CD4-positive, CD25-positive, alpha-beta regulatory T cell (primary cell): ENCODE measurements at places on chromosomes 16 and 17.

DNA sequence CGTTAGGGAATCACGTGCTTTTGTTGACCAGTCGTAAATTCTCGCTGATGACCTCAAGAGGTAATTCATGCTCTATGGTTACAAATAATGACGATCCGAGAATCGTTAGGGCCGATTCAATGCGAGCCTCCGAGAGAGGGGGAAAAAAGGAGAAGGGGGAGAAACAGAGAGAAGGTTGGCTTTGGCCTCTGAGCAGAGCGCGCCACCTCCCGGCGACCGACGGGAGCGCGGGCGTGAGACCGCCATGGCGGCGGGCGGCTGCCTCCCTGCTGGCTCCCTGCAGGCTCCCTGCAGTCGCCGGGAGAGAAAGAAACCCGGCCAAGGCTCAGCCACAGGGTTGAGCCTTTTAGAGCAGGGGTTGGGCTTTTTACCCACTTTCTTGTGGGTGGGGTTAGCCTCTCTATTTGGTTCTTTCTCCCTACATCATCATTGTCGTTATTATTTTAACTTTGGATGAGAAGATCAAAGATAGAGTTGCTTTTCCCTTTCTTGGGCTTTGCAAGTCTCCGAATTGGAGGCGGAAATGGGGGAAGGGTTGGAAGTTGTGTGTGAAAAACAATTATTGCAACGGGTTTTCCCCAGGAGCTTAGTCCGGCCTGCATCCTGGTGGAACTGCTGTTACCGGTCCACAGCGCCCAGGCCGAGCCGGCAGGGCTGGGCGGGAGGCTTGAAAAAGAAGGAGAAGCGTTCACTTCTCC lies 410 bp upstream of the HOXB5 start:
- DNase-seq: peak; percentile 77

DNA sequence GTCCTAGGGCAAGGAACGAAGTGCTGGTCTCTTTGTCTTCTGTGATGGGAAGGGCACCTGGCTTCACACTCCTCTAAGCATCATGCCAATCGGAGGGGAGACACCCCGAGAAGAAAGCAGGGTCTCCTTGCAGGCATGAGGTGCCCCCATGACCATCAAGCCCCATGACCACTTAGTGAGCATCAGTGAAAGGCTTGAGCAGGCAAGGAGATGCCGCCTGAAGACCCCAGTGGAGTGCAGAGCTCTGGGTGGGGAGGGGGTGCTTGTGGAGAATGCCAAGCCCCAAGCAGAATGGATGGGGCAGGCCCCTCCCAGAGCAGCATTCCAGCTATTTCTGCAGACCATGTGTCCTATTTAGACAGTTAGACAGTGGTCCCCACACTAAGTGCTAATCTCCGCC lies 232.7 kb upstream of the TNRC6C start:
- DNase-seq: no peak

DNA sequence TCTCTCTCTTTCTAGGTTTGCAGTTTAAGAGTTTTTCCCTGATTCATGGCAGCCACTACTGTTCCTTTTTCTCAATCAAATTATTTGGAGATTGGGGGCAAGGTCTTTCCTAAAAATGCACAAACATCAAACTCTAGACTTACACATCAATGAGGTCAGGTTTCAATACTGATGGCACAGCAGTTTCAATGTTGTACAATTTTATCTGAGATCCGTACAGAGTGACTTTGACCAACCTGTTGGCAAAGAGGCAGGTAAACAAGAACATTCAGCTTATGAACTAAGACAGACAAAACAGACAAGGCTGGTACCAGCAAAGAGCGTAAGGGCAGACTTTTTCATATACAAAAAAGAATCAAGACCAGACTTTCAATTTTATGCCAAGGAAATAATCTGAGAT lies 58.0 kb upstream of the GSG1L start:
- no peak for DNase-seq

- no peak for DNase-seq
Observed at GRCh38 chr17:49067163-49067562, 65.4 kb upstream of the B4GALNT2 start.

DNA sequence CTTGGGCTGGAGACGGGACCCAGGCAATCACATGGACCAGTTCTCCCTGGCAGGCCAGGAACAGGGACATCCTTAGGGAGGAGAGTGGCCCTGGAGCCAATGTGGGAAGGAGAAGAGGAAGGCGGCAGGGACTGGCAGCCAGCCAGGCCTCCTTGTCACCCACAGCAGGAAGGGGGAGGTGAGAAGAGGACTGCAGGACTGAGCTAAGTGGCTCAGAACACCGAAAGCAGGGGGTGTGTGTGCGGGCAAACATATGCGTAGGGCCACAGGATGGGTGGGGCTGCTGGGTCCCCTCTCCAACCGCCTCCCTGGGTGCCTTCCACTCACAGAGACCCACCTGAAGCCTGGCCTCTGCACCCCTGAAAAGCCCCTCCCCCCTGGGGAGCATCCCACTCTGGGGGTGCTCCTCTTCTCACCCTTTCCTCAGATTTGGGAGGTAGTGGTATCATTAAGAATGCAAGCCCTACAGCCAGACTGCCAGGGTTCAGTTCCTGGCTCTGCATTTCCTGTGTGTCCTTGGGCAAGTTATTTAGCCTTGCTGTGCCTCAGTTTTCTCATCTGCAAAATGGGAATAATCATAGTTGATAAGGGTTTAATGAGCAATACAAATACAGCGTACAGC lies 8.1 kb downstream of the PNMT start:
- peak; percentile 89 for DNase-seq

DNA sequence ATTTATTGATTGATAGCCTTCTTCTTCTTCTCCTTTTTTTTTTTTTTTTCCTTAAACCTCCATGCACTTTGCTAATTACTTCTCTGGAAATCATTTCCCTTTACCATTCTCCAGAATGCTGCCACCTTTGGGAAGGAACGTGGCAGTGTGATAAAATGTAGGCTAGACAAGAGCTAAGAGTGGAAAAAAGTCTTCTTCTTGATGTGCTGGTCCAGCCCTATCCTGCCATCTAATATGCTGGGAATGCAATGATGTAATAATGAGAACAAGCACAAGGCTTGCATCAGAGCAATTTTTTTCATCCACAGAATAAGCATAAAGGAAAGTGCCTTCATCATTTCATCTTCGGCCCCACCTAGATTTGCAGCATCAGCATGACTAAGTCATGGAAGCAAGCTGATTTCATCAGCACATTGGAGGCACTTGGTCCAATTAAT lies 128.7 kb upstream of the ZFHX3 start:
- DNase-seq: no peak

- DNase-seq: no peak
Observed at GRCh38 chr17:58051468-58051867, 31.8 kb upstream of the DYNLL2 start.

- DNase-seq: peak; percentile 32
Observed at GRCh38 chr16:88697831-88698615, 8.2 kb downstream of the RNF166 start.

DNA sequence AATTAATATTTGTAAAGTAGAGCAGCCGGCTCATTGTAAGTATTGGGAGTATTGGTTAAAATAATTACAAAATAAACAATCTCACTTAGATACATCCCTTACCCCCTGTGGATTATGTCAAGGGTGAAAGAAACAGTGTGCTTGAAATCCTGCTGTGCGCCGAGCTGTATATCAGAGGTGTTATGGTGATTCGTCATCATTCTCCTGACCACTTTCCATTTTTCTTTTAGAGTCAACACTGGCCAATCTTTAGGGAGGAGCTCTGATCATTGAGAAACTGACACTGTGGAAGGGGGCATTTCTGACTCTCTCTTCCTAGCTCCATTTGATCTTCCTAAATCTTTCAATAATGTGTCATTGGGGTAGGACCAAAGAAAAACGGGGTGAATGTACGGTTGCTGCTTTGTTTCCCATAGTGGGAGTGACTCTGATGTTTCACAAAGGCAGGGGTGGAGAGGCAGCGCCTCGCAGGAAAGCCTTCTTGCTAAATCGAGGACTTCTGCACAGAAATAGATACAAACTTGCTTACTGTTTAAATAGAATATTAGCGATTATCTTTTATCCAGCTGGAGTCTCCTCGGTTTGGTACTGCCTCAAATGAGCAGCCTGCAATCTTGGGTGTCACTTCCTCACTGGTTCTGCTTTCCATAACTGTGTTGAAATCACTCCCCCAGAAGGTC lies 123.4 kb downstream of the PRKCB start:
- DNase-seq: peak; percentile 34

DNA sequence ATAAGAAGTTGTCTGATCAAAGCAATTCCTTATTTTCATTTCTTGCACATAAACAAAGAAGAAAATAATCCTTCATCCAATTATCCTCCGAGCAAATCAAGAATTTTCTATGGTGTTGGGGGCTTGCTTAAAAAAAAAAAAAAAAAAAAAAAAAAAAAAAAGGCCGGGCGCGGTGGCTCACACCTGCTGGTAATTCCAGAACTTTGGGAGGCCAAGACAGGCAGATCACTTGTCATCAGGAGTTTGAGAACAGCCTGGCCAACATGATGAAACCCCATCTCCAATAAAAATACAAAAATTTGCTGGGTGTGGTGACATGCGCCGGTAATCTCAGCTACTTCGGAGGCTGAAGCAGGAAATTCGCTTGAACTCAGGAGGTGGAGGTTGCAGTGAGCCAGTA lies 19.3 kb downstream of the CNP start:
- no peak for DNase-seq

DNA sequence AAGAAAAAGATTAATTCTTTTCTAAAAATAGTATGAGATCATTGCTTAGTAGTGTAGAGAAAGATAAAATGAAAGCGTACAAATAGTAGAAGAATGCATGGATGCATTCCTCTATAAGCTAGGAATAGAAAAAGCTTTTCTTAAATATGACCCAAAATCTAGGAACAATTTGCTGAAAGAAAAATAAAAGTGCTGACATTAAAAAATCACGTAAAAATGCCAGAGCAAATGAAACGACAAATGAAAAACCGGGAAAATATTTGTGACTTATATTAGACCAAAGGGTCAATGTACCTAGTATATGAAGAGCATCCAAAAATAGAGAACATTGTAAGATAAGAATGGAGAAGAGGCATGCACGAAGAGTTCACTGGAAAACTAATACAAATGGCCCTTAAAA lies 149.5 kb upstream of the MON1B start:
- no peak for DNase-seq

GRCh38 chr17:48445248-48445620 lies 15.2 kb upstream of the SKAP1 start:
- no peak for DNase-seq

- DNase-seq: peak; percentile 57
Observed at GRCh38 chr17:81241648-81242420, 2.7 kb downstream of the NDUFAF8 start.

DNA sequence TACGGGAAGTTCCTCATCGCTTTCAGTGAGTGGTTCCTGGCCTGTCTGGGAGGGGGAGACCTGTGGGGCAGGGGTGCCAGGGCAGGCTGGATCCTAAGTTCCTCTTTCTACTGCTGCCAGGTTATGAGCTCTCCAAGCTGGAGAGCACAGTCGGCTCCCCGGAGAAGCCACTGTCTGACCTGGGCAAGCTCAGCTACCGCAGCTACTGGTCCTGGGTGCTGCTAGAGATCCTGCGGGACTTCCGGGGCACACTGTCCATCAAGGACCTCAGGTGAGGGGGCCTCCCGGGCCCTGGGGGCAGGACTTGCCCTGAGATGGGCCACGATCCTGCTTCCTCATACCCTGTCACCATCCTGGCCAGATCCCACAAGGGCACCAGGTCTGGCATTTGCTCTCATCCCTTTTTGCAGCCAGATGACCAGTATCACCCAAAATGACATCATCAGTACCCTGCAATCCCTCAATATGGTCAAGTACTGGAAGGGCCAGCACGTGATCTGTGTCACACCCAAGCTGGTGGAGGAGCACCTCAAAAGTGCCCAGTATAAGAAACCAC lies 5.1 kb downstream of the PRSS8 start:
- no peak for DNase-seq

DNA sequence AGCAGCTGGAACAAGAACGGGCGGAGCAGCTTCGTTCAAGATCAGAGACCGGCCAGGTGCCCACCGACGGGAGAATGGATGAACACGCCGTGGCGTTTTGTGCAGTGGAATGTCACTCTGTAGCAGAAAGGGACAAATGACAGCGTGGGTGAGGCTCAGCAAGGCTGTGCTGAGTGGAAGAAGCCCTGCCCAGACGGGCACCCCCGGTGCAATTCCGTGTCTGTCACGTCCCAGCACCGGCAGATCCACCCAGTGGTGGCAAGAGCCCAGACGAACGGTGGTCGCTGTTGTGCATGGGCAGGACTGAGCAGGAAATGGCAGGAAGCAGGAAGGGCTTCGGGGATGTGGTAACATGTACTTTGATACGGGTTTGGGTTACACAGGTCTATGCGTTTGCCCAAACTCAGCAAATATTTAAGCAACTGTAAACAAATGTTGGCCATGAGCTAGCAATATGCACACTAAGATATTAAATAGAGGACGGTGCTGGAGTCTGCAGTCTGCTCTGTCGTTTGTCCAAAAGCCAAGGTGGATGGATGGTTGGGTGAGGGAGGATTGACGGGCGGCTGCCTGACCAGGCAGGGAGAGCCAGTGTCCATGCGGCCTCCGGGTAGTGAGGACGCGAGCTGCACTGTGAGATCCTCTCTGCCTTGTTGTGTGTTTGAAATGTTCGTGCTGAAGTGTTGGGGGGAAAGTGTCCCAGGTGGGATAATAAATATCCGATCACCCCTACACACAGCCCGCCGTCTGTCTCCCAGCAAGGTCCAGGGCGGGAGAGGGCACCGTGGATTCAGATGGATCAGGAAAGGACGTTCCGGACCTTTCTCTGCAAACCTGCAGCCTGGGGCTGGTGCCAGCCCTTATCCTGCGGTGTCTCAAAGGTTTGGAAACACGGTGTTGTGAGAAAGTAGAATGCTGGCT lies 48.4 kb downstream of the COX4I1 start:
- no peak for DNase-seq

DNA sequence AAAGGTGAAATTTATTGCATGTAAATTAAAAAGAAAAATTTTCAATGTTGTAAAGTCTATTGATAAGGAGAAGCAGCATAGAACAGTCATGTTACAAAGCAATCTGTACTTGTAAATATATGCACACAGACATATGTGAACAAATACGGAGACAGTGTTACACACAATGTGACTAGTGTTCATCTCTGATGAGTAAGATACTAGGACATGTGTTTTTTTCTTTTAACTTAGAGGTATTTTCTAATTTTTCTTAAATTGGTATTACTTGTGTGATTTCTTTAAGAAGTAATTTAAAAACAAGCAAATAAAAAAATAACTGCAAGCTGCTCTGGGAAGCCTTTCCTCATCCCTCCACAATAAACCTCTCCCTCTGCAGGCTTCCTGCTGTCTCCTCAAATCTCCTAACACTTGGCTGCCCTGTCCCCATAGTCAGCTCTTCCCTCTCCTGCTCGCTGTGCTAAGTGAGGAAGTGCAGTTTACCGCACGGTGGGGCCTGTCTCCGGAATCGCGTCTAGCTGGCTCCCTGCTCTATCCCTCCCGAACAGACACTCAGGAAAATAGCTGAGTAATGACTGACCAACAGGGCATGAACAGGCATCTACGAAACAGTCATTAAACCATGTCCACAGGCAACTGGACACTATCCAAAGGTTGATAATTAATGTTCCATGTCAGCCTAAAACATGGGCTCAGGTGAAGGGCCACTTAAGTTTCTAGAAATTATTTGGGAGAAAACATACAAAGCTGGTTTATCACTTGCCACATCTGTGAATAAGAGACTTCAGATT lies 35.9 kb downstream of the CMTM4 start:
- no peak for DNase-seq
